HCEC 1CT (cell line): ENCODE measurements at places on chromosomes 12 and 14.

GRCh38 chr12:57890191-57891115, 43.9 kb upstream of the CTDSP2 start:
- no peak for DNase-seq

DNA sequence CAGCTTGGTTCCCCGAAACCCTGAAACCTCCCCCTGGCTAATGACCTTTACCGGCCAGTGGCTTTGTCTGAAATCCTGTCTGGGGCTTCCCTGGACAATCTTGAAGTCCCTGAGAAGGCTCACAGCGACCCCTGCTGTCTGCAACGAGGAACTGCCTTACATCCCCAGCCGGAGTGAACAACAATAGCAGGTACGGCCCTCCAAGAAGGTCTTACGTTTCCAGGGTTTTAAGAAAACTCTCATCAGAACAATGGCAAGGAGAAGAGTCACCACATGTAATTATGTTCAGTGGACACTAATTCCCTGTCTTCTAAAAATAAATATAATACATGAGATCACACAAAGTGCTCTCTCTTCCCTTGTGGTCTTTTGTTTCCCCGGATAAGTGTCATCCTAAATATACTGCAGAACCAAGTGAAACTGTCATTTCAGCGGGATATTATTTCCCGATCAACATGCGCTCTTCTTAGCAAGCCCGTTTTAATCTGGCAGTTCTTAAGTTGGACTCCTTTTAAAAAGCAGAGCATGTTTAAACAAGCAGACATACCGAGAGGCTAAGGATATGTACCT, 53.3 kb downstream of the RBM19 start:
- peak; percentile 52 for DNase-seq

DNA sequence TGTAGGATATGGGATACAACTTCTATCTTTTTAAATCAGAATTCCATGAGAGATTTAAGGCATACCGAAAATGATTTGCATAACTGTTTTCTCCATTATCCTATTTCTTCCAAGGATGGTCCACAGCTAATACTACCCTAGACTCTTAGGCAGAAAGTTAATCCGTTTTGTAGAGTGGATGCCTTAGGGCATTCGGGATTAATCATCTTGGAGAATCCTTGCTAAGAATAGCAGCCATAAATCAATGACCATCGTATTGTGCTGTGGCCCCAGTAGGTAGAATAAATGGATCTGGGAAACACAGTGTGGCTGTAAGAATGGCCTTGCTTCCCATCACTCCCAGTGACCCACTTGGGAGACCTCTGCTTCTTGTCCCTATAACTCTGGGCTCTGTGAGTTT, 99.6 kb downstream of the SSPN start:
- DNase-seq, result no peak

DNA sequence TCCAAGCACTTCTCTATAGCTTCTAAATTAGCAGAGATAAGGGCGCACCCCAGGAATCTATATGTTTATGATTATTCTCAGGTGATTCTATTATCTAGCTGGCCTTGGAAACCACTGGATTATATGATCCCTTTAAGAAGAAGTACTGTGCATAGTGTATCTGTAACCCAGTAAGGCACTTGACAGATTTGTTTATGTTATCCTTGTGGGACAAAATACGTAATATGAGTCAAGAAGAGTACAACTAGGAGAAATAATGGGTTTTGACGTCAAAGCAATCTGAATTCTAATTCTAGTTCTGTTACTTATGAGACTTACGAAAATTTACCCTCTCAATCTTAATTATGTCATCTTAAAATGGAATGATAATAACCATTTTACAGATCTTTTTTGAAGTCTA, 259.6 kb upstream of the NAV3 start:
- no peak for DNase-seq

GRCh38 chr14:105073720-105074600, 8.7 kb upstream of the GPR132 start:
- no peak for DNase-seq

DNA sequence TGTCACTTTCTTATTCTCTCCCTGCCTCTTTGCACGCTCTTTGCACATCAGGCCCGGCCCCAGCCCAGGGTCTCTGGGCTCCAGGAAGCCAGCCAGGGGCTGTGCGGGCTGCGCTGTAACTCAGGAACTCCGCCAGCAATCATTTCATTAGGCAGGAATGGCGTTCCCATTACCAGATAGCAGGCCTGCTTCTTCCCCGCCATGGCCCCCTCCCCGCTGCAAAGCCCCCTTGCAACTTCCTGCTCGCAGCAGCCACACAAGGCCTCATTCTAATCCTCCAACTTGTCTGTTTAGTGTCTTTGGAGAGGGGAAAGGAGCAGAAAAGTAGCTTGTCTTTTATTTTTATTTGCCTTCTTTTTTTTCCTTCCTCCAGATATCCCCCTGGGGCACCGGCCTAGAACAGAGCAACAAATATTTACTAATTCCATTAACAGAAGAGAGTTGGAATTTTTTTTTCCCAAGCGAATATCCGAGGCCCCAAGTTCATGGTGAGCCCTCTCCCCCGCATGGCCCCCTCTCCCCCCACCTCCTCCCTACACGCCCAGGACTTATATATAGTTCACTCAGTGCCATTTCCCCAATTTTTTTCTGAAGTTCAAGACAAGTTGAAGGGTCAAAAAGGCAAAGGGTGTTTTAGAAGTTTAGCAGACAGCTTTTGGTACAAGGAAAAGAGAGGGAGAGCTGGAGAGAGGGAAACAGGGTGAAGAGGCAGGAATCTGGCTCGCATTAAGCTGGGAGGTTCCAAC, 329.4 kb upstream of the TBX3 start:
- no peak for DNase-seq

GRCh38 chr12:117671734-117672133, 297.1 kb downstream of the KSR2 start:
- no peak for DNase-seq

DNA sequence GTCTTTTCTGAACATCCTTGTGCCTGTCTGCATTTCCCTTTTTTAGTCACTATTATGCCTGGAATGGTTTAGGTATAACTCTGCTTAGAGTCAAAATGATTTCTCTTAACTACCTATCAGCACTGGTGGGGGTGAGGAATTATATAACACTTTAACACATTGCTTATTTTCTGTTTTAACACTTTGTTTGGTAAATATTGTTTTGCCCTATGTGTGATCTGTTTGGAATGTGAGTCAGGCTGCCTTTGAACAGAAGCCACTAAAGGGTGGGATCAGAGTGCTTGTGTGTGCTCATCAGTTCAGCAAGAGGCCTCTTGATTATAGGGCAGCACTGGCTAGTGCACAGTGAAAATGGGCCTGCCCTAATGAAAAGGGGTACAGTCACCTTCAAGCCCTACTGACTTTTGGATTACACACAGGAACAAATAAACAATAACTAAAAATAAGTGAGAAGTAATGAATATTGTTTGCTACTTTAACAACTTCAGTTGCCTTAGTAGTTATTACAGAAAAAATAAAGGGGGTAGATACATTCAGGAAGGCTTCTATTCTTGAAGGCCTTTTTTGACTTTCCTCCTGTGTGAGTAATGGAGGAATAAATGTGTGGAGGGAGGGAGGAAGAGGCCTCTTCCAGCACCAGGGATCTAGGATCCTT, 23.2 kb downstream of the NGDN start:
- peak; percentile 9 for DNase-seq

- DNase-seq, result no peak
Measured at GRCh38 chr12:20155374-20155773, 213.0 kb upstream of the PDE3A start.

- peak; percentile 28 for DNase-seq
Measured at GRCh38 chr12:123971770-123972456, 718 bp downstream of the CCDC92 start.

GRCh38 chr12:122354958-122355641, 67.4 kb downstream of the CLIP1 start:
- no peak for DNase-seq

GRCh38 chr12:96044017-96044942, 8.9 kb upstream of the LTA4H start:
- peak; percentile 87 for DNase-seq

- DNase-seq, result no peak
Measured at GRCh38 chr12:96211988-96212387, 17.8 kb downstream of the ELK3 start.

DNA sequence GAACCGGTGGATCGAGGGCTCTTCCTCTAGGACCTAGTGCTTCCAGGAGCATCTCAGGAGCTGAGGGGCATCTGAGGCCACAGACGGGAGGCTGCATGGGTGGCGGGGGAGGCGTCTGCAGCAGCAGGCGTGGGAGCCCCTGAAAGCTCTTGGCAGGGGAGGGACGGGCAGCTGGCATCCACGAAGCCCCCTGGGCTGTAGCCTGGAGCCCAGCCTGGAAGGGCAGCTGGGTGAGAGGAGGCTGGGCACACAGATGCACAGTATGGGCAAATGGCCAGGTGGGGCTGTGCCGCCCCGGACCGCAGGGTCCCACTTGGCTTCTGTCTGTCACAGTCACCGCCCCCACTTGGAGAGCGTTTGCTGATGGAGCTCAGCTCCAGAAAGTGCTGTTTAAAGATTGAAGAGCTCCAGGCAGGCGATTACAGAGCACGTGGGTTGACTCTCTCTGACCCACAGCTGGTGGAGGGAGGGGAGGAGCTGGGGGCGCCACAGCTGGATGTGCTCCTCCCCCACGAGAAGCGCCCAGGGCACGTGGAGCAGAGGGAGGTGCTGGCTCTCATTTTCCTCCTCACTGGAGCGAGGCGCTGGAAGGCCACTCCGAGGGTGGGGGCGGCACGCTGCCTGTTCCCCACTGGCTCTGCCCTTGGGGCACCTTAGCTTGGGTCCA, 155.0 kb upstream of the C14orf180 start:
- no peak for DNase-seq

DNA sequence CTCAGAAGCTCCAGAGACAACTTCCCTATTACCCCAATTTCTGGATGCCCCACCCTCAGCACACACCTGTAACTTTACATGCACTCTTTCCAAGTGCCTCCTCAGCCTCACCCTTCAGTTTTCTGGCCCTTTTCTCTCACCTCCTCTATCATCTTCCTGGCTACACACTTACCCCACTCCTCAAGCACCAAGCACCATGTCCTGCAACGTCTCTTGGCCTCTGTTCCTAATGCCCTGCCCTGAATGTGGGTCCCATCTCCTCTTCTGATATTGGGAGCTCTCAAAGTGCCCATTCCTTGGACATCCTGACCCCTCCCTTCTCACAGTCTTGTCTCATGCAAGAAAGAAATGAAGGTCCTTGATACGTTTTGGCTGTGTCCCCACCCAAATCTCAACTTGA, 1.2 kb downstream of the KRT72 start:
- DNase-seq, result no peak

GRCh38 chr14:99686557-99687283, 2.6 kb downstream of the CYP46A1 start:
- DNase-seq, result no peak

- peak; percentile 21 for DNase-seq
Measured at GRCh38 chr14:36747411-36748184, 85.9 kb downstream of the PAX9 start.

DNA sequence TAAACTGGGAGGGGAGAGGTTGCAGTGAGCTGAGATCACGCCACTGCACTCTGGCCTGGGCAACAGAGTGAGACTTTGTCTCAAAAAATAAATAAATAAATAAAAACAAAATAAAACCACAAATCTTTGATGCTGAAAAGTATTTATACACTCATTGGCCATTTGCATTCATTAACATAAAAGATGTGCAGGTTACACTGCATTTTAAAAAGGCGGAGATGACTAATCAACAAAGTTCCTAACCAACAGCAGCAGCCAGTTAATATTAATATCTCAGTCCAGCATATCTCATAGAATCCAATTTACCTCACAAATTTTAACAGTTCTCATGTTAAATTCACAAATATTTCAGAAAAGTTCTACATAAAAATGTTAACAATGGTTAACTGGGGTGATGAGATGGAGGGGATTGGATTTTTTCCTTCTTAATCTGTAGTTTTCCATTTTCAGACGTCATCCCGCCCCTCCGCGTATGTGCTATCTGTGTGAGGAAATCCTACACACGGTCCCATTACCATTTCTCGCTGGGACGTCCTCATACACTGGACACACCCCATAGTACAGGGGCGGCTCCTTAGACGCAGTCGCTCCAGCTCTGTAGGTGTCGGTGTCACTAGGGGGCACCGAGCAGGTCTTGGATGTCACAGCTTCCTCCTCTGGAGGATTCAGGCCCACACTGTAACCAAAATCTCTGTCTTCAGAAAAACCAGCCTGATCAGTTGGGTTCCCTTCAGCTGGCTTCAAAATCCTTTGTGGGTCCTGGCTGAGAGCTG, 7.3 kb downstream of the ANKLE2 start:
- DNase-seq, result no peak

- DNase-seq, result no peak
Measured at GRCh38 chr12:53101266-53101665, 2.0 kb upstream of the SOAT2 start.

DNA sequence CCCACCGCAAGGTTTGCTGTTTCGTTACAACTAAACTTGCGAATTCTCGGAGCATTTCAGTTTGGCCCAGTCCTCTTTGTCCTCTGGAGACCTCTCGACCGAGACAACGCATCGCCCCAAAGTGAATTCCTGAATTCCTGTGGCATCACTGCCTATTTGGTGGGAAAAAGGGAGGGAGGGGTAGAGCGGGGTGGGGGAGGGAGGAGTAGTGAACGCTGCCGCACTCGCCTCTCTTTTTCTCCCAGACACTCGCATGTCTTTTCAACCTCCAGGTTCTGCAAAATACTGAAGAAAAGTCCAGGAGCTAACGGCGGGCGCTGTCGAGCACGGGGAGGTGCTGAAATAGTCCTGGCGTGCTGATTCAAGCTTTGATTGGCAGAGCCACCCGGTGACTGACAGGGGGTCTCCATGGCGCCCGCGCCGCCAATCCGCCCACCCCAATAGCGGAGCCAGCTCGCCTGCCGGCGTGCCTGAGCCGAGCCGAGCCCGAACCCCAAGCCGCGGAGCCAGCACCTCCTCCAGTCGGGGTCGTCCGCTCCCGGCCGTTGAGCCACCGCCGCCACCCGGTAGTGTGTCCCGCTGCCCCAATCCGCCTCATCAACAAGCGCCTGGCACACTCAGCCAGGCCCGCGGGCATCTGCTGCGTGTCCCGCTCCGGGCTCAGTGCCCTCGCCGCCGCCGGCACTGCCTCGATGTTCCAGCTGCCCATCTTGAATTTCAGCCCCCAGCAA, at the start of gene SIX6:
Gene SIX6, plus strand, starts transcription at position 440 of the 731 bp plus-strand sequence. Its CDS starts 253 bp downstream, at position 693.
- no peak for DNase-seq

DNA sequence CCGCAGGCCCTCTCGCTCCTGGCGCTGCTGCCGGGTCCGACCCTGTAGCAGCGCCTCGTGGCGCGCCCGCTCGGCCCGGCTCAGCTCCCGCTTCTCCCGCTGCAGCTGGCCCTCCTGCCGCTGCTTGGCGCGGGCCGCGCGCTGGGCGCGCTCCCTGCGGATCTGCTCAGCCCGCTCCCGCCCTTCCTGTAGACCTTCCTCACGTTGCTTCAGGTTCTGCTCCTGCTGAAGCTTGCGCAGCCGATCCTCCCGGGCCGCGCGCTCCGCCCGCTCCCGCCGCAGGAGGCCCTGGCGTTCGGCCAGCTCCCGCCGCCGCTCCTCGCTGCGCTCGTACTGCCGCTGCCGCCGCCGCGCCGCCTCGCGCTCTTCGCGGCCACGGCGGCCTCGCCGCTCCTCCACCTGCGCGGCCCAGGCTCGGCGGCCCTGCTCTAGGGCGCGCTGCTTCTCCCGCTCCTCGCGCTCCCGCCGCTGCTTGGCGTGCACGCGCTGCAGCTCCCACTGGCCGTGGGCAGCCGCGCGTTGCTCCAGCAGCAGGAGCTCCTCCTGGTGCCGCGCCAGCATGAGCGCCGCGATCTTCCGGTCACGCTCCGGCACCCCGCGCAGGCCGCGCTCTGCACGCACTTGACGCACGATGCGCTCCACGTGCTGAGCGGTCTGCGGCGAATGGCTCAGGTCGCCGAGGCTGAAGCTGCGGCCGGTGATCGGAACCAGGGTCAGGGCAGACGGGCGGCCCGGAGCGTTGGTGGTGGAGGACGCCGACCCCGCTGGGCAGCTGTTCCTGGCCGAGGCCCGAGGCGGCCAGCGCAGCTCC, 2.4 kb downstream of the CCDC177 start:
- DNase-seq, result no peak
